ENCODE measurements at places on chromosomes 4 and X.

- no peak for DNase-seq
These were observed 236.6 kb upstream of the PCDH18 start for GRCh38 chr4:137768881-137769280.

DNA sequence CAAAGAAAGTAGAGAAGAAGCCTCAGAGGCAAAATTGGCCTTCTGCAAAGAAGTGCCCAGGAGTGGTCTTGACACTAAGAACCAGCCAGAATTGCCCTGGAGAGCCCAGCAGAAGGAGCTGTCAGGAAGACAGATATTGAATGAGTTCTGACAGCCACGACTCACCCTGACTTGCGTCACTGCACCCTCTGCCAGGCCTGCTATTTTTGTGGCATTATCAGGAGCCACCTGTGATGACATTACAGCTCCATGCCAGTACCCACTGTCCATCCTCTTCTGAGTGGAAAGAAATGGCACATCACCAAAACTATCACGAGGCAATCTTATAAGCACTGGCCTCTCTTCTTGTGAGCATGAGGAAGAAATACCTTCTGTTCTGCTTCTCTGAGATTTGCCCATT lies 67.7 kb downstream of the SMIM20 start:
- DNase-seq: no peak

- no peak for DNase-seq
These were observed 443.3 kb downstream of the GBA3 start for GRCh38 chr4:23135792-23136645.

DNA sequence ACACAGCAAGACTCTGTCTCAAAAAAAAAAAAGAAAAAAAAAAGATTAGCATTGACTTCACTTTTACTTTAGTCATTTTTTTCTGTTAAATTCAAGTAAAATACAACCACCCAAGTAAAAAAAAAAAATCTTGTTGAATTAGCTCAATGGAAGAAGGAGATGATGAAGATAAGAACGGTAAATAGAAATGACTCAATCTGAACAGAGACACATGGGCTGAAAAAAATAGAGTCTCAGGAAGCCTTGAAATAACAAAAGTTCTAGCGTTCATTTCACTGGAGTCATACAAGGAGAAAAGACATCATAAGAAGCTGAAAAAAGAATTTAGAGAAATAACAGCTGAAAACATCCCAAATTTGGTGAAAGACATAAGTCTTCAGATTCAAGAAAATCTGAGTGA lies 75.5 kb downstream of the CASP3 start:
- no peak for DNase-seq

DNA sequence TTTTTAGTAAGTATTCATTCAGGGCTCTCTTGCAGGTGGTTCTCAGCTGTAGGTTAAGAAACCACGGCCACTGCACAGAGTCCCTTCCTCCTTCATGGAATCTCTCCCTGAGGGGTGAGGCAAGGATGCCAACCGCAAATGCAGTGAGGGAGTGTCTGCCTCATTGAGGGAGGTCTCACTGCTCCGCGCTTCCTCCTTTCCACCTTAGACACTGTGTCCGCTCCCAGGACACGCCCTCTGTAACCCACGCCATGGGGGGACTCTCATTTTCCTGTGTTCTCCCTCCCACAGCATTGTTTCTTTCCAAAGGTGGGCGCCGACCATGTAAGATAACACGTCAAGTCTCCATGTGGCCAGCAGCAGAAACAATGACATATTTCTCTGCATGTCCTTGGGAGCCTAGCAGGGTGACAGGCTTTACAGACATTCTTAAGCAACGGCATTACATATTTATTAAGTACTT lies 63.2 kb downstream of the SEPSECS start:
- no peak for DNase-seq

DNA sequence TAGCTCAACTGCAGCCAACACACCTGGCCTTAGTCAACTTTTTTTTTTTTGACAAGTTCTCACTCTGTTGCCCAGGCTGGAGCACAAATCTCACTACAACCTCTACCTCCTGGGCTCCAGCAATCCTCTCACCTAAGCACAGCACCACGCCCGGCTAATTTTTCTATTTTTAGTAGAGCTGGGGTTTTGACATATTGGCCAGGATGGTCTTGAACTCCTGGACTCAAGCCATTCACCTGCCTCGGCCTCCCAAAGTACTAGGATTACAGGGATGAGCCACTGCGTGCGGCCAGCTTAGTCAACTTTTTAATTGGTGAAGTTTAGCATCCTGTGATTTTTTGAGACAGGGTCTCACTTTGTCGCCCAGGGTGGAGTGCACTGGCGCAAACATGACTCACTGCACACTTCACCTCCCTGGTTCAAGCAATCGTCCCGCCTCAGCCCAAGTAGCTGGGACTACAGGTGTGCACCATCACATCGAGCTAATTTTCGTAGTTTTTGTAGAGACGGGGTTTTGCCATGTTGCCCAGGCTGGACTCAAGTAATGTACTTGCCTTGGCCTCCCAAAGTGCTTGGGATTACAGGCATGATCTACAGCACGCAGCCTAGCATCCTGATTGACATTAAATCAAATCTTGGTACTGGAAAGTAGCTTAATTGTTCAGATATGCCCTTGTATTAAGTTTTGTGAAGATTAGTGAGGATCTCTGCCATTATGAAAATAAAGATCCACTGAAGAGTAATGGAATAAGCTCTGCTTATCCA lies 8.3 kb downstream of the HNRNPDL start:
- DNase-seq: no peak

DNA sequence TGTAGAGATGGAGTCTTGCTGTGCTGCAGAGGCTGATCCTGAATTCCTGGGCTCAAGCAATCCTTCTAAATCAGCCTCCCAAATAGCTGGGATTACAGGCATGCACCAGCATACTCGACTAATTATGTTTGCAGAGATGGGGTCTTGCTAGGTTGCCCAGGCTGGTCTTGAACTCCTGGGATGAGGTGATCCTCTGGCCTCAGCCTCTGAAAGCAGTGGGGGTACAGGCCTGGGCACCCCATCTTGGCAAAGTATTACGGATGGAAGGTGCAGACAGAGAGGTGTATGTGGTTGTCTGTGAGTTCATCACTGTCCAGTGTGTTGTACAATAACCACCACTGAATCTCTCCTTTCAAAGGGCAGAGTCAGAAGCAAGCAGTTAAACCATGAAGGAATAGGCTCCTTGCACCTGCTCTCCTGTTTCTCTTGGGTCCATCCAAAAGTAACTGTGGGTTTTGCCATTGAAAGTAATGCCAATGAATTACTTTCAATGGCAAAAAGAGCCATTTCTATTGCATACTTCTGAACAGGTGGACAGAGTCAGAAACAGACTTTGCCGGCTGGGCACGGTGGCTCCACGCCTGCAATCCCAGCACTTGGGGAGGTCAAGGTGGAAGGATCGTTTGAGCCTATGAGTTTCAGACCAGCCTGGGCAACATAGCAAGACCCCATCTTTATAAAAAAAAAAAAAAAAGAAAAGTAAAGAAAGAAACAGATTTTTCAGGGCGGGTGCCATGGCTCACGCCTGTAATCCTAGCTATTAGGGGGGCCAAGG lies 7.0 kb upstream of the AKAP17A start:
- no peak for DNase-seq

GRCh38 chr4:8318509-8318908 lies 49.0 kb downstream of the HTRA3 start:
- DNase-seq: no peak

DNA sequence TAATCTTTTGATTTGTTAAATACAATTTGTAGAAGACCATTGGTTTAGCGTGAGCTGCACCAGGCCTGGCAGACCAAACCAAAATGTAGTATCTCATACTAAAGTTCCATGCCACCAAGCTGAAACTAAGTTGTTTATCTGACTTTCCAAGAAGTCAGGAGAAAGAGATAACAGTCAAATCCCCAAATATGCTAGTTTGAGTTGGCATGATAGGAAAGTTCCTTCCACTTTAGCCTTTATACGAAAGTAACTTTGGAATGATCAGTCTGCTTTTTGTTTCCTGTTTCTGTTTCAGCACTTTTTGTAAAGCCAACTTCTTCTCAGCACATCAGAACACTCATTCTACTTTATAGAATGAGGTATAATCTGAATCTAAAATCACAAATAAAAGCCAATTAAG lies 449.2 kb downstream of the GRXCR1 start:
- no peak for DNase-seq

DNA sequence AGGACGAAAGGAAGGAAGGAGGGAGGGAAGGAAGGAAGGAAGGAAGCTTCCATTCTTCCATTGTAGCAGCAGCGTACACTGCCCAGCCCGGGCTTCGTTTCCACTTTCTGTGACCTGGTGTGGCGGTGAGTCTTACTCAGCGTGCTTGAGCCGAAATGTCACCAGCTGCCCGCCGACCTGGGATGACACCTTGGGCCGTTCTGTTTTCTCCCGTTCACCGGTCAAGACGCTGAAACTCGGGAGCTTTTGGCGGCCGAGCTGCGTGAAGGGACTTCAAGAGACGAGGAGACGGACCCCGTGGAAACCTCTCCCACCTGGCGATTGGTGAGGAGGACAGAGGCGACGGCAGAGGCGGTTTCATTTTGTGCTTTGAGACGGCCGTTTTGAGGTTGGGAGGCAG lies 47.1 kb upstream of the PPP2R3B start:
- DNase-seq: no peak
